ENCODE measurements at places on chromosomes 6 and 20.

- DNase-seq, result no peak
These were observed 23.9 kb downstream of the KDM1B start for GRCh38 chr6:18178960-18179615.

DNA sequence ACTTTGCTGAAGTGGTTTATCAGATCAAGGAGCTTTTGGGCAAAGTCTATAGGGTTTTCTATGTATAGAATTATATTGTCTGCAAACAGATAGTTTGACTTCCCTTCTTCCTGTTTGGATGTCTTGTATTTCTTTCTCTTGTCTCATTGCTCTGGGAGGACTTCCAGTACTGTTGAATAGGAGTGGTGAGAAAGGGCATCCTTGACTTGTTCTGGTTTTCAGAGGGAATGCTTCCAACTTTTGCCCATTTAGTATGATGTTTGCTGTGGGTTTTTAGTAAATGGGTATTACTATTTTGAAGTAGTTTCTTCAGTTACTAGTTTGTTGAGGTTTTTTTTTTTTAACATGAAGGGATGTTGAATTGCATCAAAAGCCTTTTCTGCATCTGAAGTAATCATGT is 36.1 kb downstream of the KCNS1 start:
- DNase-seq, result no peak

DNA sequence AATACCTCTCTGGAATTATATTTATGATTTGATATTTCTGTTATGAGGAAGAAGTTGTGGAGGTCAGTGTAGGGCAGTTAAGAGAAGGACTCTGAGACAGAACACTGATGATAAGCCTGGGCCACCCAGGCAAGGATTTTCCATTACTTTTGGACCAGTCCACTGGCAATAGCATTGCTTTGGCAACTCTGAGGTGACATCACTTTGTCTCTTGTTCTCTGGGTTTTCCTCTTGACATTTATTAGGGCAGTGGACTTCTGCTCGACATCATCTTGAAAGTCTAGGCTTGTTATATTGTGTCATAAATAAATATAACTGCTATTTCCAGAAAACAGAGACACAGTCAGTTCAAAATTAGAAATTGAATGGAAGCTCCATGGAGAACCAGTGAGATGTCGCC is 268.0 kb downstream of the SMOC2 start:
- DNase-seq, result no peak

- DNase-seq, result no peak
These were observed 430.4 kb downstream of the GJA1 start for GRCh38 chr6:121865811-121866210.

GRCh38 chr6:148649454-148649963 is 97.3 kb upstream of the UST start:
- no peak for DNase-seq

DNA sequence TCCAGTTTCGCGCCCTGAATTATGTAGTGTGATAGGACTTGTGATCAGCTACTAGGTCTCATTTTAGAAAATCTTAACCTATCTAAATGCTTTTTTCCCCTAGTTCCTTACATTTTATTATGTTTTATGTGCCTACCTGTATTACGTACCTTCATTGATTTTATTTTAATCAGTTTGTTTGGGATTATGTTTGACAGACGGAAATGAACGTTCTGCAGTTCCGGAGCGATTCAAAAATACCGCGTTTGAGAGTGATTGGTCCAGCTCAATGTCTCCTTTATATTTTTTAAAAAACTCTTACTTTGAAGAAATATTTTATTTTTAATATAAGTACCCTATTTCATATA is 114.3 kb upstream of the BTN3A2 start:
- no peak for DNase-seq

- peak; percentile 73 for DNase-seq
These were observed 62.0 kb upstream of the CD93 start for GRCh38 chr20:23147964-23148730.

DNA sequence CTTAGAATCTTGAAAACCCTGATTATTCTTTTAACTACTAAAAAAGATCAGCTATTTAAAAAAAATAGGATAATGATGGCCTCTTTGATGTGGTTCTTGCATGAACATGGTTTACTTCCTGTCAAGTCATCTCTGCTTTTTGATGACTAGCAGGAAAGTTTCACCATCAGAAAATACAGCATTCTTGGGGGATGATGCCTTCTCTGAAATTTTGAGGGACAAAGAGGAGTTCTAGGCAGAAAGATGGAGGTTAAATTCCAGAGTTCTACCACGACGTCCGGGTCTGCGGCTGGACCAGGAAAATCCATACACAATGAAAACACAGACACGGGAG is 130.4 kb downstream of the OLIG3 start:
- no peak for DNase-seq

DNA sequence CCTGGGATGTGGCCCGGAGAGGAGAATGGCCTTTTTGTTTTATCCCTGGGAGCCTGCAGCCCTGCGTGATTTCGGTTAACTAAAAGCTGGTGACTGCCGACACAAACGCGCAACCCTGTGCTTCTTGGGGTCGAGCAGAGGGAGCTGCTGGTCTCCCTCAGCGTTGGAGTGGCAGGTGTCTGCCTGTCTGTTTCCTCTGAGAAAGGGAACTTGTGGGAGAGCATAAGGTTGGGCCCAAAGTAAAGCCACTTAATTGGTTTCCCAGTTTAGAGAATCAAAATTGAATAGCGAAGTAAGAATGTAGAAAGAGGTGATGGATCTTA is 500 bp downstream of the LTV1 start:
- DNase-seq, result no peak

DNA sequence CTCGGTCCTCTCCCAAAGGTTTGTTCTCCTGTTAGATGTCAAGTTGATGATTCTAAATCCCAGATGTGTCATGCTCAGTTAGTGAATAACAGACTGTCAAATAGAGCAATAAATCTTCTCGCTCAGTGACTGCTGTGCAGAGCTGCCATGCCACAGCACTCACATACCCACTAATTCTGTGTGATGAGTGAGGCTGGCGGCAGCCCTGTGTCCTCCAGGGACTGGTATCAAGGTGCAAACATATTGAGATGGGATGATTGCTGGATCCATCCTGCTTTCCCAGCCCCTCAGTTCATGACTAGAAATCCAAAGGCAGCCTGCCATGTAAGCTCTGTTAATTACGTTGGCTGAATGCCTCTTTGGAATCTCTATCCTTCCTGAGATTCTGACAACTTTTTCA is 103.9 kb downstream of the OLIG3 start:
- DNase-seq, result no peak

DNA sequence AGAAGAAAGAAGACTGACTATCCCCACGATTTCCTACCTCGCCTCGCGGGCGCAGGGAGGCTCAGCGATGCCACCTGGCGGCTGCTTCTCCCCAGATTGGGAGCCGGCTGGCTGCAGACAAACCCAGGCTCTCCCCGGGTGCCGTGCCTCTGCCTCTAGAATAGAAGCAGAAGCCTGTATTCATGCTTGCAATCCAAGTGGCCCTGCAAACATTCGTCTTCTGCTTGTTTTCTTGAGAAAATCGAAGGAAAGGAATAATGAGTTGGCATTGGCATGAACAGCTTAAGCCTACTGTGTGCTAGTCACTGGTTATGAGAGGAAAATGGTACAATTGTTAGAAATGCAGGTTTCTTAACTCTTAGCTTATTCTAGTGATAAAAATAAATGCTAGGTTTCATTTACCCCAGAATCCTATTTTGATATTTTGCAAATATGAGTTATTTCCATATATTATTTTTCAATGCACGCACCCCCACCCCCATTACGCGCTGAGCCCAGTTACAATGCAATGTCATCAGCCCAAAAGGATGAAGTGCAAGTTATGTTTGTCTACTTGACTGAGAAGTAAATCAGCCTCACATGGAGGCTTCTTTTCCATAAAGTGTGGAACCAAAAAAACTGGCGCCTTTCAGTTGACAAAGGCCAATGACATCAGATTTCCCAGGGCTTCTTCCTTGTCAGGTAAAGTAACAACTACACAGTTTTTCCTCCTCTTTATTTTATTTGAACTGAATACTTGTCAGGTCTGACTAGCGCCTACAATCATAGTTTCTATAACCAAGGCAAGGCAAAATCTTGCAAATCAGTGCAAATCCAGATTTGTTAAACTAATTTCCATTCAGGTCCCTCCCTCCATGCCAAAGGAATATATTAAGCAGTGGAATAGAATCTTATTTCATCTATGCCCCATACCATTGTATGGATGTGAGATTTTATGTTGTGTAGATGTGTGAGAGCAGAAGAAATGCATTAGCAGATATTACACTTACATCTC is 3.9 kb upstream of the SOX4 start:
- peak; percentile 85 for DNase-seq

DNA sequence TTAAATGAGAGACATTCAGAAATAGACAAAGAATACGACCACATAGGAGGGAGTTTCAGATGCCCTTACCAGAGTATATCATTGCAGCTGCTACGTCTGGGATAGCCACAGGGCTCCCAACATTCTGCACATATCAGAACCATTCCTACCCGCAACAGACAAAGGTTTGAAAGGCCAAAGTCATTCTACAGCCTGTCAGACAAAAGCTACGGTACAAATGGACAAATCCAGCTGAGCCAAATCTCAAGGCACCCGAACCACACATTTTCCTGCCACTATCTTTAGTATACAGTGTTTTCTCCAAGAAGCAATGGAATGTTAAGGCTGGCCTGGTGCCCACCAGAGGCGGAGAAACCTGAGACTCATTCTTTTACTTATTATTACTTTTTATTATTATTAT is 30.5 kb upstream of the LYRM2 start:
- no peak for DNase-seq

DNA sequence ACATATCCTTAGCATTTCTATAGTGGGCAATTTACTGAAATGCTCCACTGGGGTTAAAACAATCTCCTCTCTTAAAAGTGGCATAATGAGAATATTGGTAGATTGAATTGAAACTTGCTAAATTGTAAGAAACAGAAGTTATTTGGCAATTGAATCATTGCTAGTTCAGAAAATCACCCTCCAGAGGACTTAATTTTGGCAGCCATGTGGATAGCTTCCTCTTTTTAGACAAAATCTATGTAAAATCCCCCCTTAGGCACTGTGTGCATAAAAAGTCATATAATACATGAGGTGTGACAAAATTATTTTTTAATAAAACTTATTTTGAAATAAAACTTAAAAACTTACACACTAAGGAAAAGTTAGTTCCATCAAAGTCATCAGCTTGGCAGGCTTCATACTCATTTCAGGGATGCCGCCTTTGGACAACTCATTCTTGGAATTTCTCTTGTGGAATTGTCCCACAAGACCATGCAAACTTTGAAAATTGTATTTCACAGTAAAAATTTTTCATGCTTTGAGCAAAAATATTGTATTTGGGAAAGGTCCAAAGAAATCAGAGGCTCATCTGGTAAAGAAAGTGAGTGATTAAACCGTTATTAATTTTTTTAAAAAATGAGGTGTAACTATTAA is 473.0 kb downstream of the BCKDHB start:
- no peak for DNase-seq

DNA sequence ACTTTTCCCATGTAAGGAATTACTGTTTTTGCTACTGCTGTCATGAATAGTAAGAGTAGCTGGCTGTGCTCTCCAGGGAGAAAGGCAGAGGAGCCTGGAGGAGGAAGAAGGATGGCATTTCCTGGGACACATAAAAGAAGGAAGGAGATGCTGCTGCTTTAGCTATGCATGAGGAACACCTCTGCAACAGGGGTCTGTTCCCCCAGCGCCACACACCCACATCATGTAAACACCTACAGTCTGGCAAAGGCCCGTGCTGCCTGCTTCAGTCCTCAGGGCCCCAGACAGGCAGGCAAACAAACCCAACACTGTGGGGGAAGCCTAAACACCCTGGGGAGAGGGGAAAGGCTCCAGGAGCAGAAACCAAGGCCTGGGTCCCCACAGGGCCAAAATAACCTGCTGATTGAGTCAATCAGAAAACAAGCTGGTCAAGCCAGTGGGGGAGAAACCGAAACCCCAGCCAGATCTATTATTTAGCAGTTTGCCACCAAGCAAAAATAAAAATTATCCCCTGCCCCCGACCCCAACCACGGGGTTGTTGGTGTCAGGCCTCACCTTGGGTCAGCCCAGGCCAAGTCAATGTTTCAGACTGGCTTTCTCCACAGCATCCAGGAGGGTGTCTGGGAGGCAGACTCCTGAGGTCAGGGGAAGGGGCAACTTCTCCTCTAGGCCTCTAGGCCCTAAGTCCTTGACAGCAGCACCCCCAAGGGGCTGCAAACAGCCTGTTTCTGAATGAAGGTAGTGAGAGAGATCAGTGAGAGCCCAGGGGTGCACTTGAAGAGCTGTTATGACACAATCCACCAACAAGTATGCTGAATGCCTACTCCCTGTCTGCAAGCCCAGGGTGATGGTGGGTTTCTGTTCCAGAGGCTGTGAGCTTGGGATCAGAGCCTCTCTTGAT is 34.6 kb upstream of the SCUBE3 start:
- peak; percentile 44 for DNase-seq

GRCh38 chr6:135221505-135221904 is 40.4 kb downstream of the MYB start:
- DNase-seq, result no peak

GRCh38 chr20:44247131-44247571 is at the start of gene GDAP1L1:
Gene GDAP1L1 (plus strand): TSS chr20:44247308. CDS start chr20:44247335, 27 bp downstream.
- no peak for DNase-seq

GRCh38 chr6:170132561-170132991 is 158.3 kb downstream of the DLL1 start:
- no peak for DNase-seq

DNA sequence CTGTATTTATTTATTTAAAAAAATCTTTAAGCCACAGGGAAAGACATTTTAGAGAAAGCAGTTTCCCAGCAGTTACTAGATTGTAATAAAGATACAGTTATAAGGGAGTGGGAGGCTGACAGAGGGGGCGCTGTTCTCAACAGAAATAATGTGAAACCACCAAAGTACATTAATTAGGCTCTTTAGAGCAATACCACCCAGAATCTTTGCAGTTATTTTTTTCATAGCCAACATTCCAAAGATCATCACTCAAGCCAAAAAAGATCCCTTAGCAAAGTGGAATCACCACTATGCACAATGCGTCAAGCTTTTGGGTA is 331.3 kb upstream of the DEFB112 start:
- DNase-seq, result no peak

- DNase-seq, result no peak
These were observed 19.7 kb upstream of the TM9SF4 start for GRCh38 chr20:32089637-32090362.

- DNase-seq, result no peak
These were observed 163.1 kb upstream of the CCN2 start for GRCh38 chr6:132114201-132114825.

DNA sequence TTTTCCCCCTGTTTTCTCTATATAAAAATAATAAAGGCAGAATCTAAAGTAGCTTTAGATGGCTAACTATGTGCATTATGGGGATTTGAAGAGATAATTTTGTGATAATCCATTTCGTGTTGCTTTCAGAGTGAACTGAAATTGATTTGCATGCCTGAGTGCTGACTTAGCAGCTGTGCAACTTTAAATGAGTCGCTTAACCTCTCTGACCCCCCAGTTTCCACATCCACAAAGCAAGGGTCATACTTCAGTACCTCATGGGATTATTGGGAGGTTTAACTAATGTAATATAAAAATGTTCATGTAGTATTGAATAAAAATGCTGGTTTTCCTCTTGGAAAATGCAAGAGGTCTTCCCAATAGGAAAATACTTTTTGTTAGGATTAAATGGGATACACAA is 63.8 kb upstream of the FABP7 start:
- DNase-seq, result no peak

- no peak for DNase-seq
These were observed 15.5 kb downstream of the BAG6 start for GRCh38 chr6:31636698-31637596.

- DNase-seq, result no peak
These were observed 389.5 kb upstream of the MAP3K7 start for GRCh38 chr6:90976341-90976740.

Data from GM06990 (cell line).